Retina (tissue), 1 donor: ENCODE measurements at places on chromosomes 6 and 20.
A peak's percentile ranks its signal among the peaks of the same experiment; 100 is the strongest.

DNA sequence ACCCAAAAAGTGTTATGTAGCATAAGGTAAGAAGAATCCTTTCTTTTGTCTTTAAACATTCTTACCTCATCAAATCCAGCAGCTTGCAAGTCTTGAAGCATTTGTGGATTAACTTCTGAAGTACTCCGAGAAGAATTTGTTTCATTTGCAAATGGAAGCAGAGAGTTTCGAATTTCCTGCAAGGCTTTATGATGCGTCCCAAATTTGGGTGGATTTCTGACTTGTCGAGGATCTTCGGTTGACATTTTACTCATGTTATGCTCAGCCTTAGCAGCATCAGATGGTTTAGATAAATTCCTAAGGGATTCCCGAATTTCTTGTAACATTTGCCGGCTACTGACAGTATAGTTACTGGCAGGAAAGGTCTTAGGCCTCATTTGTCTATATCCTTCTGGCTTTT is 16.2 kb downstream of the LATS1 start:
- DNase-seq = no peak

- peak; percentile 24 for DNase-seq
Observed at GRCh38 chr6:23414051-23414445, 712.0 kb upstream of the NRSN1 start.

GRCh38 chr6:24883618-24884017 is 52.1 kb downstream of the RIPOR2 start:
- DNase-seq = no peak

DNA sequence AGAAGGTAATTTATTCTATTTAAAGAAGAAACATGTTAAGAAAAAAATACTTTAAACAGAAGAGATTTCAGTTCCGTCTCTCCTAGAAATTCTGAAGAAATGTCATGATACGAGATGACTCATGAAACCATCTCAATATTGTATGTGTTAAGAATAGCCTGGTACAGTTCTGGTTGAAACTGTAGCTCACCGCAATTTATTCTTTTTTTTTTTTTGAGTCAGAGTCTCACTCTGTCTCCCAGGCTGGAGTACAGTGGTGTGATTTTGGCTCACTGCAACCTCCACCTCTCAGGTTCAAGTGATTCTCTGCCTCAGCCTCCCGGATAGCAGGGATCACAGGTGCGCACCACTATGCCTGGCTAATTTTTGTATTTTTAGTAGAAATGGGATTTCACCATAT is 103.3 kb downstream of the ARHGAP18 start:
- no peak for DNase-seq

DNA sequence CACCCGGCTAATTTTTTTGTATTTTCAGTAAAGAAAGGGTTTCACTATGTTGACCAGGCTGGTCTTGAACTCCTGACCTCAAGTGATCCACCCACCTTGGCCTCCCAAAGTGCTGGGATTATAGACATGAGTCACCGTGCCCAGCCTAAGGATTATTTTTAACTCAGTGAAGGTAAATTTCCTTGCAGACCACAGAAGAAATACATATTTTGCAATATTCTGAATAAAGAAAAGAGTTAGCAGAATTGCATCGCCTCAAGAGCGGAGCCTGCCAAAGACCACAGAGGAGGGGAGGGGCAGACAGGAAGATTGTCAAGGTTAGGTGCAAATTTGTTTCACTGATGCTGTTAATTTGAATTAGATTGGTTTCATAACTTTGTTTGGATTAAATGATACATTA is 47.4 kb downstream of the SOD2 start:
- no peak for DNase-seq

DNA sequence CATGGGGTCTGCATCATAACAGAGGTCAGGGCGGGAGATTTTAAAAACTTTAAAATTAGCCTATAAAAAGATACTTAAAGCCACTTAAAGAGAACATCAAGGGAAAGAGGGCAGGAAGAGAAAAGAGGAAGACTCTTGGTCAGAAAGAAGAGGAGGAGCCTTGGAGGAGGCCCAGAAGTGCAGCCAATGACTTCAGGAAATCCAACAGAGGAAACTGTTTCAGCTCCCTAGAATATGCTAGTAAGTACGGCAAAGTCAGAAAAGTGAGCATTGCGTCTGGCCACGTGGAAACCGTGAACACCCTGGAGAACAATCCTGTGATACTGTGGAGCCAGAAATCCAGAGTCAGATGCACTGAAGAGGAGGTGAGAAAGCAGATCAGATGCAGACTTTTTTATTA is 22.5 kb upstream of the NHSL1 start:
- DNase-seq = no peak

DNA sequence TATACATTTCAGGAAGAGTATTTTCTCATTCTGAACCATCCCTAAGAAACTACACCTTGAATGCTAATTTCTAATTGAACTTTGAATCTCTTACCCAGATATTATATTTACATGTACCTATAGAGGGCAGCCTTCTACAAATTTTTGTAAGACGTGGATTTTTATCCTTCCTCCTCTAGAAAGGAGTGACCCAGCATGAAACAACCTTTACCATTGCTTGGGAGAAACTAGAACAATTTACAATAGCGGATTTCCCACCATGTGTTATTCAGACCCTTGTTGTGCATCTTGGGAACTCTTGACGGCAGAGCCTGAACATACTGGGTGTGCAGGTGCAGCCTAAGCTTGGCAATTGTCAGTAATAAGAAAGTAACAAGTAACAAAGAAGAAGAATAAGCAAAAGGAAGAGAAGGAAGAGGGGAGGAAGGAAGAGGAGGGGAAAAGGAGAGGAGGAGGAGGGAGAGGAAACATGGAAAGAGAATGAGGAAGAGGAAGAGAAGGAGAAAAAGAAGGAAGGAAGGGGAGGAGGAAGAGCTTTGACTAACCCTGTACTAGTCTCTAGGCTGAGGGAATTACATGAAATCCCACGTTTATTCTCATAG is 10.8 kb upstream of the TAAR1 start:
- peak; percentile 29 for DNase-seq

GRCh38 chr6:151004383-151005024 is 139.0 kb downstream of the MTHFD1L start:
- no peak for DNase-seq

GRCh38 chr6:5764401-5764955 is 242.2 kb downstream of the NRN1 start:
- no peak for DNase-seq

- DNase-seq = no peak
Observed at GRCh38 chr6:170185175-170185978, 105.5 kb downstream of the DLL1 start.

- DNase-seq = no peak
Observed at GRCh38 chr6:158519761-158520160, 40.1 kb upstream of the TMEM181 start.

GRCh38 chr20:59827138-59828056 is 106.0 kb downstream of the SYCP2 start:
- DNase-seq = no peak

DNA sequence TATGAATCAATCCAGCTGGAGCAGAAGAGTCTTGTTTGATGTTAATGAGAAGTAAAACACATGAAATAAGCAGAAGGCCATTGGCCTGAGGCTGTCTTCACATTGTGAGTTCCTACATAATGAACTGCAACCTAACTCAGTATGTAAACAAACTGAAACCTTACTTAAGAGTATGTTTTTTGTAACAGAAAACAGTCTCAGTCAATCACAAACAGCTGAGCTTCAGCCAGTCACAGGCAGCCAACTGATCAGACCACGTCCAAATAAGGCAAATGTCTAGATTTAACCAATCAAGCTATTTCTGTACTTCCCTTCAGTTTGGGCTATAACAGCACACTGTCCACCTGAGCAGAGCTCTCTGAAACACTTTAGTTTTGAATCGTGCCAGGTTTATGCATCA is 234.7 kb downstream of the TRDN start:
- no peak for DNase-seq

GRCh38 chr20:57076951-57077350 is 189.5 kb downstream of the BMP7 start:
- DNase-seq = no peak

GRCh38 chr6:130143709-130144108 is 79.0 kb downstream of the SAMD3 start:
- DNase-seq = no peak

GRCh38 chr20:34362502-34363061 is 491 bp upstream of the ITCH start:
- DNase-seq = no peak

DNA sequence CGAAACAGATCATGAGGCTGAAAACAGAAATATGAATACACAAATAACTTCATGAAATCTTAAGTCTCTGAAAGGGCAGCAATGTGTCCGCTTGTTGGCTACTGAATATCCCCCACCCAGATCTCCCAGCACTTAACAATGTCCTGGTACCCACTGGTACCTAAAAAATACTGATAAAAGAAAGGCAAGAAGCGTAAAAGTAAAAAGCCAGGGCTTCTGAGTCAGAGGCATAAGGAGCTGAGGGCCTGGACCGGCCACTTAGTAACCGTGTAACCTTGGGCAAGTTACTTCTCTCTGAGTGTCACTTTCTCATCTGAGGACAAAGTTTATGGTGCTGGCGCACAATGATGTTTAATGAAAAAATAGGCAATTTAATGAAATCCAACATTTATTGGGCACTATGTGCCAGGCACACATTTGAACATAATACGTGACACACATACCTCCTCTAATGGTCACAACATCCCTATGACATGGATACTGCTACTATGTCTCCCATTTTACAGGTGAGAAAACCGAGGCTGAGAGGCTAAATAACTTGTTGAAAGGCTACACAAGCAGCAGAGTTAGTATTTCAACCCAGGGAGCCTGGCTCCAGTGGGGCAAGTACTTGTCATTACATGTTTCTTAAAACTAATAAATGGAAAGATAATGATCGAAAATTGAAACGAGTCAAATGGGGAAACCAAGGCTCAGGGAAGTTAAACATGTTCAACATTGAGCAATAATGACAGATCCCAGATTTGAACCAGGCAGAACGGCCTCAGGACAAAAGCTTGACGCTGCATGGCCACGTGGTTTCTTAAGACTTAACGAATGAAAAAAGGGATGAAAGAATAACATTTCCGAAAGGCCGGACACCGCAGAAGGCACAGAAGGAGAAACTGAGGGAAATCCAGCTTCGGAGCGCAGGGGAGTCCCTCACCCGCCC is 828 bp downstream of the TP53RK start:
- DNase-seq = no peak
